Umbilical cord (tissue), 2 donors: ENCODE measurements at places on chromosomes 12 and 14. TPM values are rescaled to one million over a fixed set of nuclear protein-coding genes. Genes with fewer than 3 reads are reported as not detected.

The TMCC3 gene
- total RNA-seq = 11.6 TPM

The SRRM4 gene
- 0.96 TPM for total RNA-seq

The PRB2 gene
- total RNA-seq = not detected

- DNase-seq = no peak
These were observed 1.2 kb upstream of the SRGAP1 start for GRCh38 chr12:63843254-63843720.

DNA sequence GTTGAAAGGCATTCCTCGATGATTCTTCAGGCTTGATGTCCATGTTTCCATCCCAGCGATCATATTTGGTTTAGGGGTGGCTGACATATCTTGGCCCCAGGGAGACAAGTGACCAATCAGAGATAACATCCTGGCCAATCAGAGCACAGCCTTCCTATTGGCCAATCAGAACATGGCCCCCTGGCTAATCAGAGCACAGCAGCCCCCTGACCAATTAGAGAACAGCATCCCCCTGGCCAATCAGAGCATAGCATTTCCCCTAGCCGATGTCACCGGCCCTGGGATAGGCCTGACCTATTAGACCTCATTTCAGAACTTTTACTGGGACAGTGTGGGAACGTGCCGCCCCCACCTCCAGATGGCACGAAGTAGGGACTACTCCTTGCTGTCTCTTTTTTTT lies 182.2 kb downstream of the AACS start:
- no peak for DNase-seq

GRCh38 chr14:101824339-101824727 lies 62.8 kb downstream of the PPP2R5C start:
- no peak for DNase-seq

DNA sequence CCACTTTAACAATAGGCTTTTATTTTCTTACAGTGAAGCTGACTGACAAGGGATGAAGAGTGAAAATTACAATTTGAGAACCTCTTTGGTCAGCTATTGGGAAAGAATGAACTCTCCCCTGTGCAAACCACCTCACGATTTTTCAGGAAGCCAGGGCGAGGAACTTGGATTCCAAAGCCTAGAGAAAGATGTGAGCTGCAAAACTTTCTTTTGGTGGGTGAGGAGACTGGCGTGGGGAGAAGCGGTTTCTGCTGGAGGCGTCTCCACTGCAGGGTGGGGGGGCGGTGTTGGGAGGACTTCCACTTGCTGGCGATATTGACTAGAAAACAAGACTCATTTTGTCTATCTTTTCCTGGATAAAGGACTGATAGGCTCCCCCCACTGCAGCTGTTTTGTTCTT lies 59.3 kb upstream of the VRK1 start:
- no peak for DNase-seq

GRCh38 chr12:5177096-5177495 lies 133.4 kb downstream of the KCNA5 start:
- no peak for DNase-seq

DNA sequence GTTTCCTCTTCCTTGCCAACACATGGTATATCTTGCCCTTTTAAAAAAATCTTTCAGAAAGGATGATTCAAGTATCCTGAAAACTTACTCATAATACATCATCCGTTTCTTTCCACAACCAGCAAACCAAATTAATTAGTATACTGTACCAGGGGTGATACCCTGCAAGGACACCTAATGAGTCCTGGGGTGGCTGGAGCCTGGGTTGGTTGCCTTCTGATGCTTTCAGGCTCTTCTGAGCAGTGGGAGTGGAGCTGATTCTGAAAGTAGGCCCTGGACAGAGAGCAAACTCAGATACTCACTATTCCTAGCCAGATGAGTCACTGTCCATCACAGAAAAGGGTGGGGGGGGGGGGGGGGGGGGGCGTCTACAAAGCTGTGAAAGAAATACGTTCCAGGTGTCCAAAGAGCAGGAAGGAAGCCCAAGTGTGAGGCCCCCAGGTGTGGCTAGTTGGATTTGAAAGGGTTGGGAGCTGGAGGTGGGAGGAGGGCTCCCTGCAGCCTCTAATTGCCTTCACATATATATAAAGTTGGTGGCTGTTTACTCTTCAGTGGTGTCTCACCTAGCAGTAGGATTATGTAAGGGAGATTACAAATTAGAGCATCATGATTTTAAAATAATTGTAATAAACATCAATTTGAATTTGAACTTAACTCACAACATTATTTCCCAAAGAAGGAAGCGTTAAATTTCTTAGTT lies 36.5 kb downstream of the FBXO33 start:
- DNase-seq = no peak

DNA sequence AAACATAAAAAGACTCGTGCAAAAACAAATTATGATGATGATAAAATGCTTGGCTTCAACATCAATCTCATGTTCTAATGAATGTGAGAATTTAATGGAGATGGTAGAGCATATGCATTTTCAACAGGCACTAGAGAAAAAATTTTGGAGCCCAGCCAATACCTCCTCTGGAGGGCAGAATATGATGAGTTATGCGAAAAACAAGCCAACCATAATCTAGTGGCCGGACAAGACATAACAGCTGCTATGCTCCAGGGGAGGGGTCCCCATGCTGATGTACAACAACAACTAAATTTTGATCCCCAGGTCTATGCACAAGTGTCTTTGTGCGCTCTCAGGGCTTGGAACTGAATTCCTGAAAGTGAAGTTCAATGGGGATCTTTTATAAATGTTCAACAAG lies 1197.5 kb downstream of the LRFN5 start:
- no peak for DNase-seq

DNA sequence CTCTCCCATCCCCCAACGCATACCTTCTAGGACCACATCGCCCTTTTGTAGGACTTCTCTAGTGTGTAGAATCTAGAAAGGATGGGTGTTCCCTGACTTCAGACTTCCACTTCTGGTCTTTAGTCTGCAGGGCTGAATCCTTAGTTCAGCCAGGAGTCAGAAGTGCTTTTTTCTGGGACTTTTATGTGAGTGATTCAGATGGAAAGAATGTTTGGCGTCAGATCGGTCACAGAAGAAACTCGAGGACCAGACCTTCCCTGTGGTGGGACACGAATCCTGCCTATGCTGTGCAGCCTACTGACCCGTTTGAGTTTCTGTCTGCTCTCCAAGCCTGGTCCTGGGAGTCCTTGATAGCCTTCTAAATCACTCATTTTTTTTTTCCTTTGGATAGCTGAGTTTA lies 165.4 kb upstream of the SSTR1 start:
- DNase-seq = peak; percentile 85

GRCh38 chr12:51865757-51866270 lies 17.3 kb upstream of the FIGNL2 start:
- no peak for DNase-seq

- DNase-seq = no peak
These were observed 143.2 kb downstream of the PIWIL1 start for GRCh38 chr12:130480887-130481286.

- peak; percentile 91 for DNase-seq
These were observed at the start of gene FLRT2 for GRCh38 chr14:85529803-85530574. TSS of gene FLRT2 (plus strand) at chr14:85530144. CDS start at chr14:85621515, 91,371 bp downstream.

GRCh38 chr14:24701062-24701461 lies 67.1 kb upstream of the GZMB start:
- DNase-seq = no peak

- peak; percentile 29 for DNase-seq
These were observed 28.5 kb downstream of the LGMN start for GRCh38 chr14:92719890-92720323.

- no peak for DNase-seq
These were observed 30.8 kb upstream of the ZFP36L1 start for GRCh38 chr14:68823434-68824206.

- DNase-seq = peak; percentile 9
These were observed 604 bp downstream of the HCFC2 start for GRCh38 chr12:104064842-104065427.
